ENCODE measurements at places on chromosomes 16 and 17.

GRCh38 chr17:48391444-48391843 lies 38.6 kb downstream of the SKAP1 start:
- DNase-seq = no peak

DNA sequence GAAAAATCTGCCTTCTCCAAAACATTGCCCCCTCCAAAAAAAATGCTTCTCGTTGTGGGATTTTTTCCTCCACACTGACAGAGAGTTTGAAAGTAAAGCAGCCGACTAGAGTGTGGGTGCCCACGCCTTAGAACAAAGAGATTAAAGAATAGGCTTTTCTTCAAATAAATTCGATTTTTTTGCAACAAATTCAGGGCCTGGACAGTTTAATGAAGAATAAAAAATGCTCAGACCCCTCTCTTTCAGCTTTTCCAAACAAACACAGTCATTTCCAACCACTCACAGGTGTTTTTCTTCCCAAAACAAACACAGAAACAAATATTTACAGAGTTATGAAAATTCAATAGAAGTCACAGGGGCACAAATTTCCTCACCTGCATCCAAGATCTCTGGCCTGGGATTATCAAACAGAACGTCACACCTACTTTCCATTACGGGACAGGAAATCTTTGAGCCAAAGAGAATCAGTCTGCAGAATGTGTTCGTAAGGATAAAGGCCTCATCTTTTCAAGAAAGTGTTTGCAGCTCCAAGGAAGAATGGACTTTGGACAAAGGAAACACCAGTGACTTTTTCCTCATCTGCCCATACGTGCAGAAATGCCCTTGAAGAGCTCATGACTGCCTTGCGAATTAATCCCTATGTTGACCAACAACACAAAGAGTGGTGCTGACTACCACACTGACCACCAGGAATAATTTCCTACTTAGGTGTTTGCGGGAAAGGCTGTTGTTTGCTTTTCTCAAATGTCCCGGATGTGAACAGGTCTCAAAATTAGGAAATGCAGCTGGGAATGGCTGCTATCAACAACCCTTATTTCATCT lies 31.3 kb upstream of the TOX3 start:
- DNase-seq = no peak

DNA sequence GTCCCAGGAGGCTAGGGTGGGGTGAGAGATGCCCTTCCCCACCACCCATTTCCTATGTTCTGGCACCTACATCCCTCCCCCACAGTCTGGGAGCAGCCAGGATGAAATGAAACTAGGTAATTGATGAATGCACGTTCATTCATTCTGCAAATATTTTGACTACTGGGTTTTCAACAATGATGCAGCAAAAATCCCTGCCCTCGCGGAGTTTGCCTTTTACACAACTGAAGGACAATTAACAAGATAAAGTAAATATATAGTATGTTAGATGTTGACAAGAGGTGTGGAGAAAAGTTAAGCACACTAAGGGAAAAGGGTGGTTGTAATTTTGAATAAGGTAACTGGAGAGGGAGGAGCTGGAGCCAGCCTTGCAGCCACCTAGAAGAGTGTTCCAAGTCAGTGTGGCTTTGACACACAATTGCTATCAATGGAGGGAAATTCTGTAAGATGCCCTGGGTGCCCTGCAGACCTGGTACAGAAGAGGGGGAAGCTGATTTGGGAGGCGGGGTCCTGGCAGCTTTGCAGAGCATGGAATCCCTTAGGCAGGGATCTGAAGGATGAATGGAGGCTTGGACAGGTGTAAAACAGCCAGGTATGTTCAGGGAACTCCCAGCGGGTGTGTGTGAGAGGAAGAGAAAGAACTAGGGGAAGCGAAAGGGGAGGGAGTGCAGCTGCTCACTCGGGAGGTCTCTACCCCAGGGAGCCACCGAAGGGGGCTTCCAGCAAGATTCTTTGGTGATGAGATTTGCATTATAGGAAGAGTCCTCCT lies 2.5 kb downstream of the TMEM92 start:
- DNase-seq = no peak

- DNase-seq = peak; percentile 77
Observed at GRCh38 chr16:67029254-67030096, 526 bp downstream of the CBFB start.

- DNase-seq = no peak
Observed at GRCh38 chr17:74408815-74409214, 23.1 kb upstream of the GPRC5C start.

DNA sequence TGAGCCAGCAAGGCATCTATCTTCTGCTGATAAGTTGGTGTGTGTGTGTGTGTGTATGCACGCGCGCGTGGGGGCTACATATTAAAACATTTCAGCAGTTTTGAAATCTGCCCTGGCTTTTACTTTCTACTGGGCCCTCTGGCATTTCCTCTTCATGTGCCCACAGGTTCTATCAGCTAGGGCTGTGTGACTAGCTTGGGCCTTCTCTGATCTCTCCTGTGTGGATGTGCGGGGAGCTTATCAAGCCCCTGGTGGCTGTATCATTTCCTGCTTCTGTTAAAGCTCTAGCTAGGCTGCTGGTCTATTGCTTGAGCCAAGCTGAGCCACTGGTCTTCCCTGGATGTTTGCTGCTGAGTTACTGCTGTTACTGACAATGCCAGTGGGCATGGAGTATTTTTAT lies 132.5 kb downstream of the AATF start:
- no peak for DNase-seq

DNA sequence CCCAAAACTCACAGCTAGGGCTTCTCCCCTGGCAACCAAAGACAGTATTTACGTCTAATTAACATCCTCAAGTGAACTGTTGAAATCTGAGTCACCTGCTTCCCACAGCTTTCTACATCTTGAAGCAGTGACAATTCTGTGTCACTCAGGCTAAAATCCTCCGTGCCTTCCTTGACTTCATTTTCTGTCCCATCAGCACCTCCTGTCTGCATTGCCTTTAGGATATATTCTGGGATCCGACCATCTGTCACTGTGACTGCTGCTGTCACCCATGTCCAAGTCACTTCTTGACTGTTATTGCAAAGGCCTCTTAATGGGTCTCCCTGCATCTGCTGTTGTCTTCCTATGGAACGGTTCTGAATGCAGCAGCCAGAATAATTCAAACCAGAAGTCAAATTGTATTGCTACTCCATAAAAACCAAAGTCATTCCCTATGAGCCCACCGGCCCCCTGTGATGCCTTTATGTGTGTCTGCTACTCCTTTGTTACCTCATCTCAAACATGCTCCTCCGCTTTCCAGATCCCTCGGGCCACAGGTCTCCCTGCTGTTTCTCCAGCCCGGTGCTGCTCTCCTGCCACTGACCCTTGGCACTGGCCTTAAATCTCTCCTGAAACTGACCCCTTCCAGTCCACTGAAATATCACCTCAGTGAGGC lies 56.9 kb downstream of the WWP2 start:
- no peak for DNase-seq

GRCh38 chr16:87132361-87133014 lies 184.7 kb downstream of the C16orf95 start:
- peak; percentile 79 for DNase-seq

- DNase-seq = no peak
Observed at GRCh38 chr17:37365589-37365988, 10.2 kb upstream of the C17orf78 start.

DNA sequence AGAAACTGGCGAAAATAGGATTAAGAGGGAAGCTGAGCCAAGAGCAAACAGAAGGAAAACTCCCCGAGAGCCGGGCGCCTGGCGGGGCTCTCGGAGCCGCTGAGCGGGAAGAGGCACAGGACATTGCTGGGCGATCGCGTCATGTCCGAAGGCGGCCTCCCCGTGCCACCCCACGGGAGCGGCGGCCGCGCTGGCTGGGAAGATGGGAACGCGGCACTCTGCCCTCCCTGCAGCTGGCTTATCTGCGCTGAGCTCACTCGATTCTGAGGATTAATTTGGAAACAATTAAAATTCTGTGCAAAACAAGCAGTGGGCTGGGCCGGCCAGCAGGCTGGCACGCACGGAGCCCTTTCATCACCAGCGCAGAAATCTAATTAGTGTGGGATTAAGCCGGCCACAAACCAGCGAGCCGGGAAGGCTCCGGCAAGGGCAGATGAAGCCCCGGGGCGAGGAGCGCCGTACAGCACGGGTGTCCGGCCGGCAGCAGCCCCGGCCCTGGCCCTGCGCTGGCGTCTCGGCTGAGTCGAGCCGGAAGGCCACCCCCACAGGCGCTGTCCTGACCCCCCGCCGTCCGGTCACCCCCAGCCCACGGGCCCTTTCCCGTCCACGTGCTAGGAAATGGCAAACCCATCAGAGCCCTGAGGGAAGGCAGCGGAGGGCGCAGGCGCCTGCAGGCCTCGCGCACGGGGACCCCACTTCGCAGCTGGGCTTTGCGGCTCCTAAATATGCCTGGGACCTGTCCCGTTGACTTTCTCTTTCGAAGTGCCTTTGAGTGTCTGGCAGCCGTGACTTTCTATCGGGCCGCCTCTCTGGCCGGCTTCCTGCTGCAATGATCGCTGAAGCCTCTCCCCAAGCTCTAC lies 37.9 kb downstream of the SOX8 start:
- peak; percentile 81 for DNase-seq

GRCh38 chr16:17520561-17520960 lies 49.8 kb upstream of the XYLT1 start:
- no peak for DNase-seq

GRCh38 chr16:77548766-77549165 lies 113.9 kb upstream of the ADAMTS18 start:
- DNase-seq = no peak

GRCh38 chr17:79843816-79844800 lies 4.9 kb upstream of the CBX4 start:
- peak; percentile 85 for DNase-seq

DNA sequence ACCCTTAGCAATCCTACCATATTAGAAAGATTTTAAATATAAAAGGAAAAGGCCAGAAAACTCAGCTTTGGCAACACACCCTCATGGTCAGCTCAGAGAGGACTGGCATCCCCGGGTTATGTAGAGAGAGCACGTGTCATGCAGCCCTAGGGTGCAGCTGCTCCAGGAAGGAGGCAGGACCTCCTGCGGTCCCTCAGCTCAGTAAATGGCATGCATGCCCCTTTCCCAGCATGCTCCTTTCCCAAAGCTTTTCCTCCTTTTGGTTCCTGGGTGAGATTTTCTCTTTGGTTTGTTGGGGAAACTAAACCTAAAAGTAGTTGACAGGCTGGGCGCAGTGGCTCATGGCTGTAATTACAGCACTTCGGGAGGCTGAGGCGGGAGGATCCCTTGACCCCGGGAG lies 3.9 kb downstream of the GAN start:
- DNase-seq = no peak

GRCh38 chr17:35104844-35105450 lies 14.7 kb downstream of the RAD51D start:
- DNase-seq = no peak

DNA sequence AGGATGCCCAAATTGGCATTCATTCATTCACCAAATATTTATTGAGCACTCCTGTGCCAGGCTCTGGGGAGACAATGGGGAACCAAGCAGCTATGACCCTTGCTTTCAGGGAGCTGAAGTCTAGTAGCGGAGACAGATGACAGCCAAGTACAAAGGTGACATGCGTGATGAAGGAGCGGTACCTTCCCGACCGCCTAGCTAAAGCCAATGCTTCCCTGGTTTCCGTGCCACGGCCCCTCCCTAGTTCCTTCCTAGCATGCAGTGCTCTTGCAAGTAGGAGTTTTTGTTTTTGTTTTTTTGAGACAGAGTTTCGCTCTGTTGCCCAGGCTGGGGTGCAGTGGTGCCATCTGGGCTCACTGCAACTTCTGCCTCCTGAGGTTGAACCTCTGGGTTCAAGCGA lies 3.2 kb upstream of the SLC5A2 start:
- no peak for DNase-seq

GRCh38 chr17:2656283-2656682 lies 55.3 kb downstream of the CLUH start:
- no peak for DNase-seq

DNA sequence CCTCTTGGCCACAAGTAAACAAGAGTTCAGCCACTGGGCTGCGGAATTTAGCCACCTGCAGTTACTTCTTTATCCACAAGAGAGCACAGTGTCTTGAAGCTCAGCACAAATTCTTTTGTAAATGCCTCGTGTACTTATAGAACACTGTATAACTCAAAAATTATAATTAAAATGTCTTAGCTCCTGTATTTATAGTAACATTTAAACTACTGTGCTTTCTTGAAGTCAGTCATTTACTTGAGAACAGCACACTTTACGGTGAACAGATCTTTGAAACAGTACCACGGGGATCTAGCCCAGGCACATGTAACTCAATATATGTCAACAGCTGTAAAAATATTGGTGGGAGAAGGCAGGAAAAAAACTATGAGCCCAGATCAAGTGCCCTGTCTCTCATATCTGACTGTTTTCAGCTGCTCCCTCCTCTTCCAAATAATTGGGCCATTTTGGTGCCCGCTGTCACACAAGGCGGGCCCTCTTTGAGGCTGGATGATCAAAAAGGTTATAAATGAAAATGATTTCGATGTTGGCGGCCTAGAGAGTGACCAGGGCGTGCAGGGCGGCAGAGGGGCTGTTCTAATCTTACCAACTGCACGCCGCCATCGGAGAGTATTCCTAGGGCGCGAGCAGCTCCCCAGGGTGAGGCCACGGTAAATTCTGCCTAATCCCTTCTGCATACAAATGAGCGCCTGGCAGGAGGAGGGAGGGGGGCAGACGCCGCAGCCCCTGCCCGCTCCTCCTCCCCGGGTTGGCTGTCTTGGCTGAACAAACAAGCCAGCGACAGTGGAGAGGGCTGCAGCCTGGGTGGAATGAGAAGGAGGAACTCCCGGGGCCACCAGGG lies 183.2 kb downstream of the C16orf78 start:
- peak; percentile 85 for DNase-seq

GRCh38 chr16:65218348-65218747 lies 96.5 kb upstream of the CDH11 start:
- no peak for DNase-seq

- no peak for DNase-seq
Observed at GRCh38 chr17:68527314-68527713, 15.1 kb downstream of the PRKAR1A start.

GRCh38 chr16:68642436-68643101 lies 2.5 kb upstream of the CDH3 start:
- peak; percentile 76 for DNase-seq

DNA sequence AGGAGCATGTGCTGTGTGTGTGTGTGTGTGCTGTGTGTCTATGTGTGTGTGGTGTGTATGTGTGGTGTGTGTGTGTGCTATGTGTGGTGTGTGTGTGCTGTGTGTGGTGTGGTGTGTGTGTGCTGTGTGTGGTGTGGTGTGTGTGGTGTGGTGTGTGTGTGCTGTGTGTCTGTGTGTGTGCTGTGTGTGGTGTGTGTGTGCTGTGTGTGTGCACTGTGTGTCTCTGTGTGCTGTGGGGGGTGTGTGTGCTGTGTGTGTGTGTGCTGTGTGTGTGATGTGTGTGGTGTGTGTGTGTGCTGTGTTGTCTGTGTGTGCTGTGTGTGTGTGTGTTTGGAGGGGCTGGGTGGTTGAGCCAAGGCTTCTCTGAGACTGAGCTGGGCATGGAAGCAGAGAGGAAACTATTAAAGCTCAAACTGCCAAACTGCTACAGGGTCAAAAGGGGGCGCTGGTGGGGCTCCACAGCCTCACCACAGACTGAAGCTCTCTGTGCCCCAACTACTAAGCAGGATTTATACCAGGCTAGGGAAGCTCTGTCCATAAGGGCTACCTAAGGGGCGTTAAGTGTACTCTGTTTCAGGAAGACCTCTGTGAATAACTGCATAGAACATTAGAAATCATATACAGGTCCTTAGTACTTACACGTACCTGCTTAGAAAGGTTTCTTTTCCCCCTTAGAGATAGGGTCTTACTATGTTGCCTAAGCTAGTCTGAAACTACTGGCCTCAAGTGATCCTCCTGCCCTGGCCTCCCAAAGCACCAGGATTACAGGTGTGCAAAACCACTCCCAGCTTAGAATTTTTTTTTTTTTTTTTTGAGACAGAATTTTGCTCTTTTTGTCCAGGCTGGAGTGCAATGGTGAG lies 27.8 kb upstream of the GHDC start:
- peak; percentile 72 for DNase-seq
